ACHN (cell line): ENCODE measurements at places on chromosomes 13 and 19.

DNA sequence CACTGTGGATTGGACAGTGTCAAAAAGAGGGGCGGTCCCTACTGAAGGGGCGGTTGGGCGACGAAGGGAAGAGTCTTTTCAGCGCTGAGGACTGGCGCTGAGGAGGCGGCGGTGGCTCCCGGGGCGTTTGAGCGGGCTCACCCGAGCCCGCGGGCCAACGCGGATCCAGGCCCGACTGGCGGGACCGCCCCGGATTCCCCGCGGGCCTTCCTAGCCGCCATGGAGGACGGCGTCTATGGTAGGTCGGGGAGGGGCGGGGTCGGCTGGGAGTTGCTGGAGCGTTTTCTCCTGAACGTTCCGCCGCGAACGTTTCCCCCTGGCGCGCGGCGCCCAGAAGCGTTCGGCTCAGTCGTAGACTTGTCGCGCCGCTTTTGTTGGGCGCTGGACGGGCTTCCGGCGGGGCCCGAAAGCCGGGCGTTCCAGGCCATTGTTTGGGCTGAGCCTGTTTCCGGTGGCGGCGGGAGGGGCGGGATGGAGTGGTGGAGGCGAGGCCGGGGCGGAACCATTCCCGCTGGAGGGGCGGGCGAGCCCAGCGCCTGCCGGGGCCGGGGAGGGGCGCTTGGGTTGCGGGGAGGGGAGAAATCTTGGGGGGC, at the start of gene CYTH2:
Gene CYTH2 (plus strand): TSS at position 81 of the 593 bp plus-strand sequence. CDS start 139 bp downstream, at position 220.
- peak; percentile 71 for DNase-seq

DNA sequence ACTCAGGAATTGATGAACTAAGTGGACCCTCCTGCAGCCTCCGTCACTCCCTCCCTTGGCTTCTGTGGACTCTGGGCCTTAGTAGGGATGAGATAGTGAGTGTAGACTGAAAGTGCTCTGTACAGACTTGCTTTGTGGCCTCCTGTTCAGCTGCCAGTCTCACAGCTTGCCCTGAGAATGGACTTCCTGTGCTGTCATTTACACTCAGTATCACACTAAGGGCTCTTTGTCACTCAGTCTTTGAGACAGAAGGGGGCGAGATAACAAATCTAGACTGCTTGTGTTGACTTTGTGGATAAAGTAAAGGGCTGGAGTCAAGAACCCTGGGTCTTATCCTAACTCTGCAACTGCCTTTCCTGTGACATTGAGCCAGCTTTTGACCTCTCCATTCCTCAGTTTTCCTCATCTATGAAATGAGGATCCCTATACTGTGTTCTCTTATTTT, 21.0 kb upstream of the SPRY2 start:
- DNase-seq: peak; percentile 14

- DNase-seq: no peak
Observed at GRCh38 chr13:91740756-91741155, 342.3 kb downstream of the GPC5 start.

GRCh38 chr13:26075498-26075897, 23.7 kb upstream of the SHISA2 start:
- DNase-seq: peak; percentile 19

DNA sequence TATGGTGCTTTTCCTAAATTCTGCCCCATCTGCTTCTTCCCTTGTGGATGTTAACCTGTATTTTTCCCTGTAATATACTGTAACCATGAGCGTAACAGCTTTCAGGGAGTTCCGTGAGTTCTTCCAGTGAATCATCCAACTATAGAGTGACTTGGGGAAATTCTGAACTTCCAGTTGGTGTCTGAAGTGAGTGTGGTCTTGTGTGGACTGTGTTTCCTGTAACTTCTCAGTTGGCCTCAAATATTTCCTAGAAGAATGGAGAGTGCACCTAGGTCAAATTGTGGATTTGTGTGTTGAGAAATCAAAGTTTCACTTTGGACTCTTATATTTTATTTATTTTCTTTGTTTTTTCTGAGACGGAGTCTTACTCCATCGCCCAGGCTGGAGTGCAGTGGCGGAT, 11.0 kb upstream of the ZNF766 start:
- DNase-seq: no peak
